ENCODE measurements at places on chromosomes 2 and 18.

- DNase-seq = no peak
Measured at GRCh38 chr2:172749388-172749787, 13.7 kb downstream of the RAPGEF4 start.

DNA sequence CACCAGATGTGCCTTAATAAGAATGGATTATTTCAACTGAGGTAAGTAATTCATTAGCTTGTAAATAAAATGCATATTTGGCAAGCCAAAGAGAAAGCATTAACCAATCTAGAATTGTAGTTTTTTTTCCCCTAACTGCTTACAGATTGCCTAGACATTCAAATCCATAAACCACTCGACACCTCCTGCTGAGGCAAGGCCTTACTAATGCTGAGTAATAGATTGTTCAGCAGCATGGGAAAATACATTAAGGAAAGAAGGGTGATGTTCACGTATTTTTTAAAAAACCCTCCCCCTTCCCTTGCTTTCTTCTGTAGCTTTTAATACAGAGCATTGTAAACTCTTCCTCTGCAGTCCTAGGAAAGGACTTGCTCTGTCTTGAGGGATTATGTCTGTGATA lies 17.0 kb upstream of the LINC00305 start:
- DNase-seq = no peak

- no peak for DNase-seq
Measured at GRCh38 chr2:17164550-17164949, 353.7 kb downstream of the RAD51AP2 start.

- no peak for DNase-seq
Measured at GRCh38 chr2:240686460-240686859, 3.8 kb upstream of the AQP12B start.

DNA sequence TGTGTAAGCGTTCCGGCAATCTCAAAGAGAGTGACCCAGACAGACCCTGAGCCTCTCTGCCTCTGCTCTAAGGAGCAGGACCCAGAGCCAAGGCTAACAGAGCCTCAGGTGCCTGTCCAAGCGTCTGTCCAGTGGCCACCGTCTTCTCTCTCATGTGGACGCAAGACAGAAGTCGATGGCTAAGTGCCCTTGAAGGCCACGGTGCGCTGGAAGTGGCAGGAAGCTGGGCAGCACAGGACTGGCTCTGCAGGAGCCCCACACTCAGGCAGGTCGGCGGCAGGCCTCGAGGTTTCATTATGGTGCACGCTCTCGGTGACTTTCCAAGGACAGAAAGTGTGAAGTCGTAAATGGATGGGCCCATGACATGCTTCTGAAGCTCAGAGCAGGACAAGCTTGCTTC lies 49.1 kb downstream of the HDAC4 start:
- no peak for DNase-seq

DNA sequence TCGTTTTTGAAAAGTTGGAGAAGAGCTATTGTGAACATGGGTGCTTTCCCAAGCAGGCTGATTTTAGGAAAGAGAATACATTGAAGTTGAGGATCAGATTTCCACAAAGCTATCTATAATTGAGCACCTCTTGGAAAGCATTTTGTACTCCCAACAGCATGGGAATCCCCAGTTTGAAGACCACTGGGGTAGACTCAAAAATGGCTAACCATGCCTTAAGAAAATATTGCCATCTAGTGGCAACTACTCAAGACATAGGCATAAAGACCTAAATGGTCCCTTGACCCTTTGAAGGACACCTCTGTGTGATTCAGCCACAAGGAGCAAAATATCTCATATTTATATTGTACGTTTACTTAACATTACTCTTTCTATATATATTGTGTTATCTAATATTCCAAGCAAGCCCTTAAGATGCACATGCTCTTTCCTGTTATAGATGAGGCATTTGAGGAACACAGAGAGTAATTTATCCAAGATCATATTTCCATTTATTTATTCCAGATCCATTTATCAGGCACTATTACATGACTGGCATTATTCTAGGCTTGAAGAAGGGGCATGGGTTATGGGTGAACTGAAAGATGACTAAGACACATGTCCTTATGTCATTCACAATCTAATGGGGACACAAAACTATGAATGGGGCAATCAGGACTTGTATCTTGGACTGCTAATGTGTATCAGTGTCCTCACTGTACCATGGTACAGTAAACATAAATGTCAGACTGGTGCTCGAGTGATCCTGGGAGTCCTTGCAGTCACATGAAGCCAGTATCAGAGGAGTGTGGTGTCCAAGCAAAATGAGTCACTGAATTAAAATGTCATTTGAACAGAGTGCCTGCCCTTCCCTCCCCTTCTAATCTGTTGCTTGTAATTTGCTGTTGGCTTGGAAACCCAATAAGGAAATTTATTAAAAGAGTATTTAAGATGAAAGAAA lies 121.0 kb upstream of the XPO1 start:
- peak; percentile 34 for DNase-seq

- no peak for DNase-seq
Measured at GRCh38 chr2:60461421-60462108, 91.9 kb downstream of the BCL11A start.

GRCh38 chr18:77486985-77487384 lies 237.3 kb downstream of the GALR1 start:
- DNase-seq = no peak

- DNase-seq = no peak
Measured at GRCh38 chr2:105885456-105885855, 140.7 kb downstream of the NCK2 start.

- no peak for DNase-seq
Measured at GRCh38 chr2:43171789-43172188, 54.6 kb downstream of the ZFP36L2 start.

- DNase-seq = no peak
Measured at GRCh38 chr2:177246000-177246399, 18.5 kb downstream of the NFE2L2 start.

DNA sequence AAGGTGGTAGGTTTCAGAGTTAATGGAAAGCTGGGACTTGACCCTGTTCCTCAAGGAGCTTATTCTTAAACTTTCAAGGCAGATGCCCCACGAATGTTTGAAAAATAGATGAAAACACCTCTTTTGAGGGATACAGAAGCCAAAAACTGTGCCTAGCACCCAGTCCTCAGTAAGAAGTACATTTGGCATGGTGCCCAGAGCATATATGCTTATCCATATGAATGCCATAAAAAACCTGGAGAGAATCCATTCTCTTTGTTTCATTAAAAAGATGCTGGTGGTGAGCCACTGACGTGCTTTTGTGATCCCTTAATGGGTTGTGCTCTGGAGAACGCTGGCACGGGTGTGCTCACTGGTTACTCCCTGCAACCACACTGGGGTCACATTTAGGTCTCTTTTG lies 69.0 kb downstream of the IL1R2 start:
- peak; percentile 1 for DNase-seq

- no peak for DNase-seq
Measured at GRCh38 chr2:189024901-189025618, 50.9 kb downstream of the COL3A1 start.

GRCh38 chr2:240925568-240926515 lies 19.7 kb downstream of the CROCC2 start:
- DNase-seq = no peak

- DNase-seq = no peak
Measured at GRCh38 chr2:189016311-189016861, 42.2 kb downstream of the COL3A1 start.

DNA sequence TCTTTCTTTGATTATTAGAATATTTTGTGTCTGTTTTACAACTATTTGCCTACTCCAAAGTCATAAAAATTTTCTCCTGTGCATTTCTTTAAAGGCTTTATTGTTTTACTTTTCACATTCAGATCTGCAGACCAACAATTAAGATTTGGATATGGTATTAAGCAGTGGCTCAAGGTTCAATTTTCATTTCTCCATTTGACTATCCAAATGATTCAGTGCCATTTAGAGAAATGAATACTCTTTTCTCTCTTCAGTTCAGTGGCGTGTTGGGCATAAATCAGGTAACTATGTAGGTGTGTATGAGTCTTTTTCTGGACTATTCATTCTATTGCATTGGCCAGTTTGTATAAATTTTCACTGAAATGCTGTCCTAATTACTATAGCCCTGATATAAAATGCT lies 57.3 kb upstream of the IL1R1 start:
- DNase-seq = no peak

- DNase-seq = no peak
Measured at GRCh38 chr2:9417725-9418124, 5.6 kb downstream of the ITGB1BP1 start.

GRCh38 chr2:224816816-224817215 lies 100.7 kb upstream of the CCDC195 start:
- DNase-seq = no peak

GRCh38 chr2:47509250-47509649 lies 106.3 kb downstream of the MSH2 start:
- no peak for DNase-seq

- DNase-seq = peak; percentile 13
Measured at GRCh38 chr18:46333431-46334135, 229.4 kb downstream of the HAUS1 start.
